Liver (tissue), 10 donors: ENCODE measurements at places on chromosomes 7 and 10. TPM values are rescaled to one million over a fixed set of nuclear protein-coding genes. Genes with fewer than 3 reads are reported as not detected.

DNA sequence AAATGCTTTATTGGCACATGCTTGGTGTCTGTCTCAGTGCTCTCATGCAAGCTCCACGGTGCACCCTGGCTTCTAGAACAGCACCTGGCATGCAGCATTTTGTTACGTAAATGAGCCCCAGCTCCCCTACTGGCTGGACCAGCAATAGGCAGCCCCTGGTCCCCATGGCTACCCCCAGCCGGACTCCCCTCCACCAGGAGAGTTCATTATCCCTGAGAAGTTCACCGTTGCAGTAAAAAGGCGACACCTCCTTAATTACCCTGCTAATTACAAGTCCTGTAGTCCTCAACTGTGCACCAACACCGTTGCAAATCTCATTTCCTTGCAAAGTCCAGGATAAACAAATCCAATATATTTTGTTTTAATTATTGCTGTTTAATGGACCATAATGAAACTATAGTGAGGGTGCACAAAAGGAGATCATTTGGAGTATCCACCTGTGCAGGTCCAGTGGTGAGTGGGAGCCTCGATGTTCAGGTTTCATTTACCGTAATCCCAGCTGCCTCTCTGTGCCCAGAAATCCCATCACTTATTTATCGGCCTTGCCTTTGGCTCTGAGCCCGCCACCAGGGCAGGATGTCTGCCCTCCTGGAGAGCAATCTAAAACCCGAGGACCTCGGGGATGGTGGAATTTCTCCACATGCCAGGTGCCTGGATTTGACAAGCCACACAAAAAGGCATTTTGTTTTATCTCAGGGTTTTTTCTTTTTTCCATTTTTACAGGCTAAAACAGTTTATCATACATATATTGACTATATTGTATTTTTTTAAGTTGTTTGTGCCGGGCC, 12.8 kb upstream of the DRGX start:
- H3K4me1 ChIP-seq, result no peaks in the 10 kb centered on the region
- H3K4me3 ChIP-seq, result no peak overlapping the region
- peaks cover 2% of the 10 kb centered on the region for H3K27me3 ChIP-seq
- no peak overlapping the region for H3K27ac ChIP-seq
- no peak for DNase-seq

- DNase-seq, result no peak
- no peak overlapping the region for H3K4me3 ChIP-seq
- H3K27me3 ChIP-seq, result no peaks in the 10 kb centered on the region
- no peaks in the 10 kb centered on the region for H3K4me1 ChIP-seq
- no peak overlapping the region for H3K27ac ChIP-seq
Measured at GRCh38 chr7:73431041-73431835, 2.3 kb upstream of the FZD9 start.

DNA sequence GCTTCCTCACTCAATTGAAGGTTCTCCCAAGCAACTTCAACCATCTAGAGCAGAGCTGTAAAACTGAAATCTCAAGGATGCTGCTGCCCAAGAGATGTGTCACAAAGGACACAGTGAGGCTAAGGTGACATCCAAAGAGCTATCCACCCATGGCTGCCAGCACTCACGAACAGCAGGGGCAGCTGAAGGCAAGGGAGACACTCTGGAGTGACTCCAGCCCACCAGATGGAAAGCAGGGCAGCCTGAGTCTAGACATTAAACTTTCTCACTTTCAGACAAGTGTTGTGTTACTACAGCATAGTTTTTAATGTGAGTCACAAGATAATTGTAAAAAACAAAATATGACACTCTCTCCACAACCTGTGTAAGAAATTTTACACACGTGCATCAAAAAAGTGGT, 113.5 kb downstream of the LARP4B start:
- DNase-seq, result no peak
- H3K27ac ChIP-seq, result no peak overlapping the region
- H3K4me1 ChIP-seq, result no peaks in the 10 kb centered on the region
- peaks cover 52% of the 10 kb centered on the region for H3K36me3 ChIP-seq
- no peaks in the 10 kb centered on the region for H3K27me3 ChIP-seq

- no peaks in the 10 kb centered on the region for H3K36me3 ChIP-seq
- H3K27ac ChIP-seq, result no peak overlapping the region
- H3K27me3 ChIP-seq, result no peaks in the 10 kb centered on the region
- DNase-seq, result no peak
- H3K4me3 ChIP-seq, result no peak overlapping the region
- no peaks in the 10 kb centered on the region for H3K4me1 ChIP-seq
Measured at GRCh38 chr10:26937371-26937770, 76.6 kb upstream of the ABI1 start.

GRCh38 chr7:131765575-131765974, 209.1 kb upstream of the PODXL start:
- H3K36me3 ChIP-seq, result no peaks in the 10 kb centered on the region
- no peaks in the 10 kb centered on the region for H3K27me3 ChIP-seq
- no peak for DNase-seq
- no peaks in the 10 kb centered on the region for H3K4me1 ChIP-seq
- H3K27ac ChIP-seq, result no peak overlapping the region
- no peak overlapping the region for H3K4me3 ChIP-seq

NEUROG3 gene
- total RNA-seq, result not detected
